ENCODE measurements at places on chromosomes 12 and 14.

DNA sequence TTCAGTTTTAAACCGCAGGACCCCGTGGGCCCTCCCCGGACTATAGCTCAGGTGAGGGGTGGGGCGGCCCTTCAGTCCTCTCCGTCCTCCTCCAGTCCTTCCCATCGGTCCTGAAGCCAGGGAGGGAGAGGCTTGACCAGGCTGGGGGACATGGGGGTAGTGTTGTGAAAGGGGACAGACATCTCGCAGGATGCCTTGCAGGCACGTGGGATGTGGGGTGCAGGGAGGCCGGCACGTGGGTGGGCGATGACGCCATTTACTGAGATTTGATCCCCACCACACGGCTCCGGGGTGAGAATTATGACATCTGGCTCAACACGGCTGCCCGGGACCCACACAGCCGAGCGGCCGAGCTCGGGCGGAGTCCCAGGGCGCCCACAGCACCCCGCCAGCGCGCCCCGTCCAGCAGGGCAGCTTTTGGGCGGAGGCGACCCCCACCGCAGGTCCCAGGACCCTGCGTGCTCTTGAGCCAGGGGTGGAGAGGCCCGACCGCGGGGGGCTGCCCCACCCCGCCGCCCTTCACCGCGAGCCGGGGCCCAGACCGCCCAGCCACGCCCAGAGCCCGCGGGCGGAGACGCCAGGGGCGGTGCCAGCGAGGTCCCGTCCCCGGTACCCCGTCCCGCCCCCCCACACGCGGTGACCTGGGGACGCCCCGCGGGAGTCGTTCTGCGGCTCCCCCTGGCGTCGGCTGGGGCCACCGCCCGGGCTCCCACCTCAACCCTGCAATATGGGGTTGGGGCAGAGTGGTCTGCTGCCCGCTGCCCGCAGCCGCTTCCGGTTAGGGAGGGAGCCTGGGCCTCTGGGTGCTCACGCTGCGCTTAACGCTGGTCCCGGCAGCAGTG, 3.3 kb upstream of the EXOC3L4 start:
- peak; percentile 60 for DNase-seq

- DNase-seq = no peak
These were observed 185.6 kb downstream of the APAF1 start for GRCh38 chr12:98830657-98831056.

- no peak for DNase-seq
These were observed 58.8 kb upstream of the ISM2 start for GRCh38 chr14:77557391-77557790.

DNA sequence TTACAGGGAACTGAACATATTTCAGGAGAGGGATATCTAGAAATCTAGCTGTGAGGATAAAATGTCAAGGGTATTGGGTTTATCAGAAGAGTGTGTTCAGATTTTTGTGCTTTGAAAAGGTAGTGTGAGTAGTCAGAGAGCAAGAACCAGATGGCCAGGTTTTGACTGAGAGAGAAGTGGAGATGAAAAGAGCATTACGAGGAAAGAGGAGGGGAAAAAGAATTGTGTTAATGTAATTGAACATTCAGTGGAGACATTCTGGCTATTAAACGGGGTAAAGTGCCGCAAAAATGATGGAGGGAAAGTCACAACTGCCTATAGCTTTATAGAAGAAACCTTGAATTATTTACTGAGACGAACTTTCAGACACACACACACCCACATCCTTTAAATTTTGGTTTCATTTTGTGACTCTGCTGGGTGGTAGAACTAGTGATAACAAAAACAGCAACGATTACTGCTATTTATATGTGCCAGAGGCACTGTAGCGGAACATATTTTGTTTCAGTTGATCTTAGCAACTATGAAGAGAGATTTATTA, 213.6 kb downstream of the ERC1 start:
- DNase-seq = peak; percentile 16

DNA sequence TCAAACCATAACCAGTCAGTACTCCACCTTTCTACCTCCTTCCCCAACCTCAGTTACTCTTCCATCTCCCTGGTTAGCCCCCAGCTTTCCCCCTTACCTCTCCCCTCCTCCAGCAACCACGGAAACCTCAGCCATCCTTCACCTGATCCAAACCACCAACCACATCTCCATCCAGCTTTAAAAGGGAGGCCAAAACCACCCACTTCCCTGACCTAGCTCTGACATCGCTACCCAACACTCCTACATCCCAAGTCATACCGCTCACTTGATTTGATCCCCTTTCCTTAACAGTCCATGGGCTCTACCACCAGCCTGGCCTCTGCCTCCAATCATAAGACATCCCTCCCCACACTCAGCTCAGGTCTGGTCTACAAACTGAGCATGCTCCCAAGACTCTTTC, 1.5 kb downstream of the RAB35 start:
- DNase-seq = peak; percentile 66

DNA sequence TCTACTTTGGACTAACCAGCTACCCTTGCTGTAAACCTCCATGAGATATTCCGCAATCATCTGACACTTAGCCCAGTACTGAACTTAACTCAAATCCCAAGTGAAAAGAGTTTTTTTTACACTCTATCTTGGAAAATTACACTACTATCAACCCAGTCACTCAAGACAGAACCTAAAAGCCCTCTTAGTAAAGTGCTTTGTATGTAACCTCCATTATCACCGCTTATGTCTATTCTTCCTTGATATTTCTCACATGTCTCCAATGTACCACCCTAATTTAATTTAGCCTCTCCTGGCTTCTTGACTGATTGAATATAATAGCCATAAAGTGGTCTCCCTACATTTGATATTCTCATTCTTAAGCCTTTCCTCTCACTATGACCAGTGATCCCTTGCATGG, 168.8 kb upstream of the SYT1 start:
- no peak for DNase-seq

DNA sequence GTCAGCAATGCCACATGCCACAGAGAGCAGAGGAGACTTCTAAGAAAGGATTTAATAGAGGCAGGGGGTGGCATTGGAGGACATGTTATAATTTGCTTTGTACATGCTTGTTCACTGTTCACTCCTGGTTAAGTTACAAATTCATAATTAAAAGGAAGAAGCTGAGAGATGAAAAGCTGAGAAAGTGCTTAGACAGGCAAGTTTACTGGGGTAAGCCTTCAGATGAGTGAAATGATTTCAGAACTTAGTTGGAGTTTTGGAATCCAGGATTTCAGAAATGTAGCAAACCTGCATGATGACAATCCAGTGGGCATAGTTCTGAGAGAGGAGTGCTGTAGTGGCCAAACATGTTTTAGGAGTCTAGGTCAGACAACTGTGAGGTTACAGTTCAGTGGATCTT, 67.3 kb upstream of the FBXO33 start:
- no peak for DNase-seq

DNA sequence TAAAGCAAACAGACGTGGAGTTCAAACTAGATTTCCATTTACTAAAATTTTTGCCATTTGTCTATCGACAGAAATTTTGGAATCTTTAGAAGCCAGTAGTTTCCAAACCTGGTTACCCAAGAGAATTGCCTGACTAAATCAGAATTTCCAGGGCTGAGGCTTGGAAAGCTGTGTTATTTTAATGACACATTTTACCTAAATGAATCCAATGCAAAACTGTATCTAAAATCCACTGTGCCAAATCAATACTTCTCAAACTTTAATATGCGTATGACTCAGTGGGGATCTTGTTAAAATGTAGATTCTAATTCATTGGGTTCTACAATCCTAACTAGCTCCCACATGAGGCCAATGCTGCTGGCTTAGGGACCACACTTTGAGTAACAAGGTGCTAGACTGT, 35.0 kb upstream of the TC2N start:
- no peak for DNase-seq

DNA sequence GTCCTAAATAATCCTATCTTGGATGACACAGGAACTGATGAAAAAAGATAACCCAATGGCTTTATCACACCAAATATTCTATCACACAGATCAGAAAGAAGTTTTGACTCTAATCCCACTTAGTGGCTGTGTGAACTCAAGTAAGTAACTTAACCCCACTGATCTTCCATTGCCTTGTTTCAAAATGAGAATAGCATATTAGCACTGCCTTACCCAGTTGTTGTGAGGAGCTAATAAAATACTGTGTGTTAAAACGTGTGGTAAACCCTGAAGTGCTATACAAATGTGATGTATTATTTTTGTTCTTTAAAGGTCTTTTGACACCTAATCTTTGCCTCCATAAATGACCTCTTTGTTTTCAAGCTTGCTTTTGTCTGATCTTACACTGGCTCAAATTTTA, 60.9 kb upstream of the ARID2 start:
- DNase-seq = no peak

GRCh38 chr14:94008234-94008633, 11.1 kb downstream of the CCDC197 start:
- DNase-seq = no peak

Measured in astrocyte of the hippocampus (primary cell).